ENCODE measurements at places on chromosomes 3 and 15.

- no peak for DNase-seq
These were observed 66.3 kb upstream of the BBX start for GRCh38 chr3:107456501-107456900.

- no peak for DNase-seq
These were observed 607.1 kb upstream of the BCHE start for GRCh38 chr3:166444336-166444735.

GRCh38 chr15:37087131-37087588 lies 13.2 kb downstream of the MEIS2 start:
- no peak for DNase-seq

DNA sequence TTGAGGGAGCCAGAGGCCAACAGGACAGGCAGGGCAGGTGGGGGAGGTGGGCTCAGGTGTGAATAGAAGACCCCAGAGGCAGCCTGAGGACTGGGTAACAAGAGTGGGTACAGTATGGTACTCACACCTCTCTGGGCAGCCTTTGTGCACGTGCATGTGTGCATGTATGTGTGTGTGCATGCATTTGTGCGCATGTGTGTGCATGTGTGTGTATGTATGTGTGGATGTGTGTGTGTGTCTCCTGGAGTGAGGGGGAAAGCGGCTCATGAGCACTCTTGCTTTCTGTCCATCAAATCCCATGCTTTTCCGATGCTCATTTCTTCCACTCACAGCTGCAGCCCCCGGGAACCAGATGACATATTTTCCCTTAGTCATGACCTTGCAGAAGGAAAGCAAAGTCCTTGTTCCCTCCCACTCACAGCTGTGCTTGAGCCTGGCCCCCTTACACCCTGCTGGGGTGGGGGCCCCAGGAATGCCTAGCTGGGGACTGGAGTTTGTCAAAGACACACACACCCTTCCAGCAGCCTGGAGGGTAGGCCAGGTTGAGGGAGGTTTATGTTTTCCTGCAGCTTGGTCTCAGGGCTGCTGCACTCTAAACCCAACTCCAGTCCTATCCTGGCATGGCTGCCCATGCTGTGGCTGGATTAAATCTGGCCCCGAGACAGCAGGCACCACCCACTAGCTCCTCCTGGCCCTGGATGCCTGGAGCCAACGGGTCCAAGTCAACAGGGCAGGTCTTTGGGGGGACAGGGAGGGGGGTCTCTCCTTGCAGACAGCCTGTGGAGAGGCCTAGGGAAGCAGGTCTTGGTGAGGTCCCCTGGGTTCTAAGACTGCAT lies 22.5 kb downstream of the CCDC33 start:
- DNase-seq: no peak

GRCh38 chr3:51581524-51581923 lies 43.0 kb downstream of the RAD54L2 start:
- DNase-seq: no peak

DNA sequence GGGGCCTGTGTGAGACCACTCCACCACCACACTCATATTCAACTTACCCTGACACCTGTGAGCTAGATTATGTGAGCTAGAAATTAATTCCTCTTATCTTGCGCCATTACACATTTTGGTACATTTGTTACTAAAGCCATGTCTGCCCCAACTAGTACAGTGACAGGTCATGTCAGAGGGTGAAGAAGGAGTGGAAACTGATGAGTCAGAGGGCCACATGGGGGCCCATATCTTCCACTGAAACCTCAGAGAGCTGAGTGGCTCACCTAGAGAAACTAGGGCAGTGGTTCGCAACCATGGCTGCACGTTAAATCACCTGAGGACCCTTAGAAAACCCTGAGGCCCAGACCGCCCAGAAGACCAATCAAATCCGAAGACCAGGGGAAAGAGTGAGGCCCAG lies 15.7 kb upstream of the MEF2A start:
- DNase-seq: no peak

DNA sequence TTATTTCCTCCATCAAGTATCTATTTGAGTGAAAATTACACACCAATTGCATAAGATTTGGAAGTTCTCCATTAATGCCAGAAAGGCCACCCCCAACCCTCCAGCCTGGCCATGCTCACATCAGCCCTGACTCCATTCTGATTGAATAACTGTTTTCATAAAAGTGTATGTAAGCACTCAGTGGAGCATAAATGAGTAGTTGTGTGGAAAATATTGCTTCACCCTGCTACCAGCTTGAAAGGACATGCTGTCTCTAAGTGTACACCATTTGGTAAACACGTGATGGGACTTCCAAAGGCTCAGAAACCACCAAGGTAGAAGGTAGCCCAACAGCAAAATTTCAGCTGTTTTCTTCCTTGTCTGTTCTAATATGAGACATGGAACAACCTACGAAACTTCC lies 393.8 kb downstream of the ZNF385D start:
- DNase-seq: no peak

- no peak for DNase-seq
These were observed 439.7 kb downstream of the NTRK3 start for GRCh38 chr15:87816811-87817210.

GRCh38 chr3:111820651-111821050 lies 38.4 kb upstream of the PHLDB2 start:
- DNase-seq: no peak

DNA sequence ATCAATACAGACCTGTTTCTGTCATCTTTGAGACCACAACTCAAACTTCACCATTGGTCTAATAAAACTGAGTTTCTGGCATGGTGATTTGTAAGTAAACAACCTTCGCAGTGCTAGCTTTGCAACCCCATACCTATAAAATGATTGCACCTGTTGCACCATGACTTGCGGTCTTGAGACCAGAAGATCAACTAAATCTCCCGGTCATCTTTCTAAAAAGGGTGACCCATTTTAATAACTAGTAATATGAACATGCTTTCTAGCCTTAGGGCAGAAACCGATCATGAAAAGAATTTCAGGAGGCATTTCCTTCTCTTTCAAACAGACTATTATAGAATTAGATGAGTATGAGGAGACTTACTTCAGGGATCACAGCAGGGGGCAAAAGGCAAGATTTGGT lies 151.9 kb upstream of the ZNF385D start:
- DNase-seq: no peak

GRCh38 chr3:100265016-100265415 lies 4.2 kb downstream of the TBC1D23 start:
- DNase-seq: no peak

DNA sequence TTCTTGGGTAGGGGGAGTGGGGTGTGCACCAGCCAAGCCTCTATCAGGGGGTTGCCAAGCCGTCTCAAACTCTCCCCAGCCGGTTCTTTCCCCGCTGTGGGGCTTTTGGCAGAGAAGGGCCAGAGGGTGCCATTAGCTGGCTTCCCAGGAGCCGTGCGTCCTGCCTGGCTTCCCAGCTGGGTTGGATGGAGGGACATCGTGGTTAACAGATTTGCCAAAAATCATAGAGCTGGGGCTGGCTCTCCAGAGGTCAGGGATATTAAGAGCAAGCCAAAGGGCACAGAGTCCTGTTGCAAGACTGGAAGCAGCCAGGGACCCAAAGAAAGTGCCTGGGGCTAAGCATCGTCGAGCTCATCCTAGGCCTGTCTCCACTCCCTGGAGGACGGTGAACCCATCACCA lies 104.6 kb upstream of the HES1 start:
- DNase-seq: no peak

GRCh38 chr3:131480116-131480515 lies 22.7 kb downstream of the MRPL3 start:
- no peak for DNase-seq

- DNase-seq: no peak
These were observed 175.4 kb upstream of the CADPS start for GRCh38 chr3:63050548-63051177.

DNA sequence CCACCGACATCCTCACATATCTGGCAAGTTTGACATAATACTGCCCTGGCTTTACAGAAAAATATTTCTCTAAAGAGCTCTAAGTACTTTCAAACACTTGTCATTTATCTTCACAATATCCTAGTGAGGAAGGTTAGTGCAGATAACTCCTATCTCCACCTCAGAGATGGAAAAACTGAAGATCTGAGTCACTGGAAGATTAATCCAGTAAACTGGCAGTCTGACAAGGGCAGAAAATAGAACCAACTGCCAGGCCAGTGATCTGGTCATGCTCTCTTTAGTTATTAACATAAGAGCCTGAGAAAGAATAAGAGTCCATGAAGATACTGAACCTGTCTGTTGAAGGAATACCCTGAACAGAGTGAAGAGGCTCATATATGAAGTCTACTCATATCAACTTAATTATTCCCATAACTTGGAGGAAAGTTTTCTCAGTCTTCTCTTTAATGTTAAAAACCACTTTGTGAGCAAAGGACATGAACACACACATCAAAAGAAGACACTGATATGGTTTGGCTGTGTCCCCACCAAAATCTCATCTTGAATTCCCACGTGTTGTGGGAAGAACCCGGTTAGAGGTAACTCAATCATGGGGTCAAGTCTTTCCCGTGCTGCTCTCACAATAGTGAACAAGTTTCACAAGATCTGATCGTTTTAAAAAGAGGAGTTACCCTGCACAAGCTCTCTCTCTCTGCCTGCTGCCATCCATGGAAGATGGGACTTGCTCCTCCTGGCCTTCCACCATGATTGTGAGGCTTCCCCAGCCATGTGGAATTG lies 61.4 kb downstream of the GOLIM4 start:
- no peak for DNase-seq

- DNase-seq: no peak
These were observed 189.6 kb upstream of the MCTP2 start for GRCh38 chr15:94041746-94042145.

- DNase-seq: no peak
These were observed 19.1 kb downstream of the LRRC2 start for GRCh38 chr3:46546896-46547440.
